ENCODE measurements at places on chromosomes 3 and 15.

GRCh38 chr3:17357035-17357710 lies 385.3 kb downstream of the TBC1D5 start:
- DNase-seq = no peak

DNA sequence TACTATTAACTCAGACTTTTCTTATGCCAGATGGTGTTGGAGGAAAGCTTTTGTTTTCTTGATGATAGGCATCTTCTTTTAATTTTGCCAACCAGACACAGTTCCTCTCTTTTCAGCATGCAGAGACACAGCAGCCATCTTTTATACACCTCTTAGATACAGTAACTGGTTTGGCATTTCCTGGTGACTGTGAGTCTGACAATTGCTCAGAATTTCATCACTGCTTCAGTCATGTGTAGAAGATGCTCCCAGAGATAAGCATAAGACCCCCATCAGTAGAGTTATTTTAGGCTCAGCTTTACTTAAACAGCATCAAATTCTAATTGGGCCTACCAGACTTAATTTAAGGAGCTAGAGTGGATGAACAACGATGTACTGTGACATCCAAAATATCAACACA lies 779.0 kb downstream of the SQOR start:
- no peak for DNase-seq

DNA sequence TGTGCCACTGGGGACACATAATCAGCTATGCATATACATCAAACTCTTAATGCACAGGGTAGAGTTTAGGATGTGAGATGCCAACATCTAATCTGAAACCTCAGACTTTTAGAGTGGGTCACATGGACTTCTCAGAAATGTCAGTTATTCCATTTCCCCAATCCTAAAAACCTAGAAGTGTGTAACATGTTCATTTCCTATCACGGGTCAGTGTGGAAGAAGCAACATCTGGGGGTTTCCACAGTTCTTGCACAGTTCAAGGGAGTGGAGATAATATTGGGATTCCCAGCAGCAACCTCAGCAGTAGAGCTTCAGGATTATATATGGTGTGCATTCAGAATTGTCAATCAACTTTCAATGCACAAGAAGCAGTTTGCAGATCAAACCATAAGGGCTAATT lies 44.4 kb upstream of the SPRED1 start:
- no peak for DNase-seq

- DNase-seq = peak; percentile 41
Measured at GRCh38 chr15:55532944-55533343, 24.9 kb upstream of the DNAAF4 start.

DNA sequence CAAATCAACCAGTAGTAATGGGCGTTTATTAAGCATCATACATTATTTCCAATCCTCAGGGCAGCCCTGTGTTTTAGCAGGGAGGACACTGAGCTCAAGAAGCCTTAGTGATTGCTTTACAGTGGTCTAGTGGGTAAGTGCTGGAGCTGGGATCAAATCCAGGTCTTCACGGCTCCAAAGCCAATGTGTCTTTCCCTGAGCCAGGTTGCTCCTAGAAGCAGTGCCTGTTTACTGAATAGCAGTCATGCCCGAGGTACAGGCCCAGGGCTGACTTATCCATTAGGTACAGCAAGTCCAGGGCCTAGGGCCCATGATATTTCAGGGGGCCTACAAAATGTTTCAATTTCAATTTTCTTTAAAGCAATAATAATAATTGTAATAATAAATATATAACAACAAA lies 9.6 kb upstream of the SMAD6 start:
- DNase-seq = no peak

- DNase-seq = peak; percentile 84
Measured at GRCh38 chr3:63863150-63864007, at the start of the genes ATXN7 and THOC7. ATXN7 (plus strand) TSS chr3:63863867; CDS start chr3:63912599, 48,732 bp downstream. THOC7 (minus strand) TSS chr3:63863805; CDS start chr3:63863790, 15 bp downstream.

DNA sequence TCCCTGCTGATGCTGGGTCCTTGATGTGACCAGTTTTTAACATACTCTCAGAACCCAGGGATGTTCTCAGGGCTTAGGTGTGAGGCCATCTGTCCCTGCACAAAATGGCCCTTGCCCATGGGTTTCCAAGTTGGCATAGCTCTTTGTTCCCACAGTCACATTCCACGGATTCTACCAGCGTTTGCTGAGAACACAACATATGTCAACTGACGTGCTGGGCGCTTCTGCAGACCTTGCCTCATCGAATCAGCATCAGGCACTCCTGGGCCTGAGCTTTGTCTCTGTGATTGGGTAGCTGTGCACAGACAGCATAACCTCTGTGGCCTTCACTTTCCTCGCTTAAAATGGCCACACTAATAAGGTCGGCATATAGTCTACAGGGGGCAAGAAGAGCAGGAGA lies 69.0 kb downstream of the MGLL start:
- DNase-seq = no peak

DNA sequence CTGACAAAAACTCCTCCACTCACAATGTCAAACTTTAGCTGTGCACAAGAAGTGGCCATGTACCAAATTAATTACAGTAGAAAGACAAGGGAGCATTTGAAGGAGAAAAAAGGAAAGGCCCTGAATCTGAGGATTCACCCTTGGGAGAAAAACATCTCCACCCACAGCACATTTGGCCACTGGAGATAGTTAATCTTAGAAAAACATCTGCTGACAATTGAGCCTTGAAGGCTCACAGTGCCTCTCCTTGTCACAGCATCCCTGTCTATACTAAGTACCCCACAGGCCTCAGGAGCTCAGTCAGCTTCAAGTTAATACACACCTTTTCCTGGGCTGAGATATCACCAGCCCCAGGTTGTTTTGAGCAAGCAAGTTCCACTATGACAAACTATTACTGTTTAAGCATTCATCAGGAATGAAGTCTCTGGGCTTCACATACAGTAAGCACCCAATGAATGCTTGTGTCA lies 78.1 kb upstream of the SETMAR start:
- DNase-seq = no peak

- DNase-seq = no peak
Measured at GRCh38 chr15:42373274-42373673, 14.0 kb downstream of the CAPN3 start.

DNA sequence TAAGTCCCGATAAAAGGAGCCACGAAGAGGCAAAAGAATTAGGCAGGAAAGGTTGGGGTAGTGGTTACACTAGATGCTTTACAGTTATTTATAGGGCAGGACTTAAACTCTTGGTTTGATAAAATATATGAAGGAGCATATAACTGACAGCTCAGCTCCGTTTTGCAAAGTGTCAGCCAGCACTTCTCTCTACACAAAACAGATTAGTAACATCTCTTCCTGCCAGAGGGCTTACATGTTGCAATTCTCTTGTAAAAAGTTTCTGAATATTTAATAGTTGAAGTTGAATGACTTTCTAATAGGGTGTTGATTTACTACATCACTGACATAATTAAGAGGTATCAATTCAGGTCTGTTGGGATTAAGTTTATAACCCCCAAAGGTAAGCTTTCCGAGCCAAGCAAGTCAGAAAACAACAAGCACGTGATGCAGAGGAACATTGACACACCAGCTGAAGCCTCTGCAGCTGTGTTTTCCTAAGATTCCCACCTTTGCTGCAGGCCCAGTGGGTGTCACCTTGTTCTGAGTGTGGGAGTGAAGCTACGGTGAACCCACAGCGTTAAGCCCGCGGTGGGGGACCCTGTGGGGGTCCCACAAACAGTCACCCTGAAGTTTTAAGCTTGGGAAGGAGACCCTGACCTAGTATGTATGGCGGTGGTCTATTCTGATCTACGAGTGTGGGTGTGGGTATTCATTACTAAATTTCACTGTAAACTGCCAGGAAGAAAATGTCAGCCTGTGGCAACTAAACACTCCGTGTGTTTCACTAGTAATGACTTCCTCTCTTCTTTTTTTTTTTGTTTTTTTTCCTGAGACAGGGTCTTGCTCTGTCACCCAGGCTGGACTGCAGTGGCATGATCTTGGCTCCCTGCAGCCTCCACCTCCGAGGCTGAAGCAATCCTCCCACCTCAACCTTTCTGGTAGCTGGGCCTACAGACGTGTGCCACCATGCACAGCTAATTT lies 22.0 kb upstream of the ATP13A3 start:
- no peak for DNase-seq

GRCh38 chr3:132881756-132882409 lies 156.3 kb upstream of the TMEM108 start:
- DNase-seq = no peak

- DNase-seq = no peak
Measured at GRCh38 chr15:29873264-29873663, 51.0 kb upstream of the TJP1 start.

DNA sequence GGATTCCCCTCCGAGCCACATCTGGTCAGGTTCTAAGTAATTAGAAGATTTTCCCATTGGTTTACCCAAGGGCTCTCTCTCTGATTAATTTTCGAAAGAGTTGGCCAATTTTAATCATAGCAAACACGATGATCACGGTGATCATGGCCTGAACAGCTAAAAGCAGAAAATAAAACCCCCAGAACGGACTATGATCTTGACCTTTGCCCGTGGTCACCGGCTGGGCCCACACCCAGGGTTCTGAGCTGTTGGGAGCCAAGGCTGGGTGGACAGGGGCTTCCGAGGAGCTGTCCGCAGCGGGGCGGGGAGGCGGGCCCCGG lies 2.6 kb downstream of the GP5 start:
- no peak for DNase-seq

- peak; percentile 89 for DNase-seq
Measured at GRCh38 chr3:14980689-14981088, 33.3 kb downstream of the NR2C2 start.

GRCh38 chr15:72201391-72201921 lies 3.9 kb upstream of the GRAMD2A start:
- DNase-seq = no peak

DNA sequence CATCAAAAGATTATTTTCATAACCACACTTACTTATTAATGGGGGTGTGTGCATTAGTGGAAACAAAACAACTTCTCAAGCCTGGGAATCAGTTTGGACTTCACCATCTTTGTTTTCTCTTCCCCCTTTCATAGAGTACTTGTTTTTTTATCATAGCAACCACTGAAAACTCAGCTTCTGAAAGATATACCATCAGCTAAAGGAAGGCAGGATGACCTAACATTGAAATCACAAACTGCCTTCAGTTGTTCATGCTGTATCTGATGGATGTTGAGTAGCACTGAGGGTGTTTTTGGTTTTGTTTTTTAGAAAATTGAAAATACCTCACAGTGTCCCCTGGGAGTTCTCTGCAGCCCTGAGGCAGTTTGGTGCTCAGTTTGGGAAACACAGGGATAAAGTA lies 46.5 kb downstream of the NEK10 start:
- DNase-seq = no peak

DNA sequence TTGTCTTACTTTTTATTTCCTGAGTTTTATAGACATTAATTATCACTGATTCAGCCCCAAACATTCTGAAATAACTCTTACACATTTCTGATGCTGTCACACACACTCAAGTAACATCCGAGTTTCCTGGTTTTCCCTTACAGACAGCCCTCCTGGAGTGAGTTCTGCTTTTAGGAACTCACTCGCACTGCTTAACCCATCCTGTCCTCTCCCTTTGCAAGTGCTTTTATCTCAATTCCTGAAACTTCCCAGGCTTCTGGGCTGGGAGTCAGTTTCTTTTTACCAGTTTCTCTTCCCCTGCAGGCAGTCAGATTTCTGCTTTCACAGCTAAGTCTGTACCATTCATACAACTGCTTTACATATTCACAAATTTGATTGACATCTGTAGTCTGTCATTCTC lies 15.6 kb upstream of the SH3GL3 start:
- DNase-seq = peak; percentile 12

DNA sequence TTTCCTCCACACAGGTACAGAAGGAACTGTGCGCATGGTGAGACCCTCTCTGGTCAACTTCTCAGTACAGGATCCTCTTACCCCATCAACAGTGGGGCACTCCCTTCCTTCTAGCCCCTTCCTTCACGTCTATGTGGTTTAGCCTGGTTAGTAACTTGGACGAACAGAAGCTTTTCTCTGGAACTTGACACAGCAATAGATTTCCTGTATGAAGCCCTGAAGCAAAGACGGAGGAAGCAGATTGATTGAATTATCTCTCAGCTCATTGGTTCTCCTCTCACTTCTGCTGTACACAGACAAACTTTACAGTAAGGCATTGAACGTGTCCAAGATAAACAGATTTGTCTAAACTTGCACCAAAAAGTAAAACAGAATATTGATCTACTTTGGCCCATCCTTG lies at the start of gene CD200R1:
CD200R1 (minus strand) TSS at position 210 of the 400 bp plus-strand sequence. CDS start 246 bp downstream, outside the sequence.
- no peak for DNase-seq

- no peak for DNase-seq
Measured at GRCh38 chr3:122395582-122395981, 11.6 kb downstream of the FAM162A start.

GRCh38 chr3:5428607-5429516 lies 241.4 kb downstream of the EDEM1 start:
- peak; percentile 92 for DNase-seq

DNA sequence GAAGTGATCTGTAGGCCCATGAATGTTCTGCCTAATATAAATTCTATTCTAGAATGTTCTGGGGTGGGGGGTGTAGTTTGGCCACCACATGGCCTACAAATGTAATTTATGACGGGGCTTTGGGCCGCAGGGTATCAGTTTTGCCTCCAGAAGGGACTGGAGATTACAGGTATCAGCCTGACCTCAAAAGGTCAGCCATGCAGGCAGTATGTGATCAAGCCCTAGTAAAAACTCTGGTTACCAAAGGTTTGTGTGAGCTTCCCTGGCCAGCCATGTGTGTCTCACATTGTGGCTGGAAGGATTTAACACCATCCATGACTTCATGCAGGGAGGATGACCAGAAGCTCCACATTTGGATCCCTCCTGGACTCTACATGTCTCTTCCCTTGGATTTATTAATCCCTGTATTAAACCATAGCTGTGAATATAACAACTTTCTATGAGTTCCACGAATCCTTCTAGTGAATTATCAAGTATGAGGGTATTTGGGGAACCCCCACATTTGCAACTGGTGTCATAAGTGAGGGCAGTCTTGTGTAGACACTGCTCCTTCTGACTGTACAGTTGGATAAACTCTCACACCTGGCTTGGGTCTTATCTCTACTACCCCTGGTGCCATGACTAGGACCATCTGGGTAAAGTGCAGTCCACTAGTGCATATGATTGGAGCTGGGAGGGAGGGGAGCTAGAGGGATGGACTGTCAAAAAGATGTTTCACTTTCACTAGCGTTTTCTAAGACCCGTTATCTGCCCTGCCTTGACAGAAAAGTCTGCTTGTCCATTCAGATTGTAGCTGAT lies 50.0 kb upstream of the RFX7 start:
- DNase-seq = no peak

- no peak for DNase-seq
Measured at GRCh38 chr3:149188494-149188893, 33.1 kb downstream of the CP start.

- DNase-seq = no peak
Measured at GRCh38 chr3:16239086-16239770, 25.5 kb downstream of the DPH3 start.

DNA sequence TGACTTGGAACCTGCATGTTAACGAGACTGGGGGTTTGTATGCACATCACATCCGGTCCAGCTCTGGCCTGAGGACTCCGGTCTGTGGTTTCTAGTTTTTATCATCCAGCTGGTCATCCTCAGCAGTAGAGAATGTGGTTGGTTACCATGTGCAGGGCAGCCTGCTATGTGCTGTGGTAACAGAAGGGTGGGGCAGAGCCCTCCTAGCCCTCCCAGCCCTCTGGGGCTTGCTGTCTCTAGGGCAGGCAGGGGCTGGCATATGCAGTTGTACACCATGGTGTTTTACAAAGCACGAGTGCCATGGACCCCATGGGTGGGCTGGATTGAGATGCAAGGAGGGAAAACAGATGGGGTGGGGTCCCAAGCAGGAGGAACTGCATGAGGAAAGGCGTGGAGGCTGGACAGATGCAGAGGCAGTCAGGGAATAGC lies 70.2 kb downstream of the APBA2 start:
- no peak for DNase-seq

GRCh38 chr15:85504749-85505676 lies 124.6 kb downstream of the AKAP13 start:
- DNase-seq = peak; percentile 87

- DNase-seq = no peak
Measured at GRCh38 chr3:172096881-172097420, 57.6 kb downstream of the FNDC3B start.
